ENCODE measurements at places on chromosomes 13 and 19.

DNA sequence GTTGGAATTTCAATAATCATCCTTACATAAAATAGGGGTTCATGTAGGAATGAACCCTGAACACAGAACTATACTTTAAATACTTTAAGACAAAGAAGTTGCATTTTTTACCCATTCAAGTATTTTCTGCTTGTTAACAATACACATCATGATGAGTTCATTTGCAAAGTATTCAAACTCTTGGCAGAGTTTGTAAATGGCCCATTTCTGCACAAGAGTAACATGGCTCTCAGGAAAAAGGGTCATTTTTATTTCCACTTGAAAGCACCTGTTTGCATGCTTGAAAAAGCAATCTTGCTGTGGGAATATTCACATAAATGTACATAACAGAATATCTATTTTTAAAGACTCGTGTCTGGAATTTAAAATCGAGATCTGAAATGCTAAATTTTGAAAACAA is 18.1 kb downstream of the ESD start:
- no peak for DNase-seq

GRCh38 chr13:100088273-100088643 is 635 bp upstream of the PCCA start:
- no peak for DNase-seq

DNA sequence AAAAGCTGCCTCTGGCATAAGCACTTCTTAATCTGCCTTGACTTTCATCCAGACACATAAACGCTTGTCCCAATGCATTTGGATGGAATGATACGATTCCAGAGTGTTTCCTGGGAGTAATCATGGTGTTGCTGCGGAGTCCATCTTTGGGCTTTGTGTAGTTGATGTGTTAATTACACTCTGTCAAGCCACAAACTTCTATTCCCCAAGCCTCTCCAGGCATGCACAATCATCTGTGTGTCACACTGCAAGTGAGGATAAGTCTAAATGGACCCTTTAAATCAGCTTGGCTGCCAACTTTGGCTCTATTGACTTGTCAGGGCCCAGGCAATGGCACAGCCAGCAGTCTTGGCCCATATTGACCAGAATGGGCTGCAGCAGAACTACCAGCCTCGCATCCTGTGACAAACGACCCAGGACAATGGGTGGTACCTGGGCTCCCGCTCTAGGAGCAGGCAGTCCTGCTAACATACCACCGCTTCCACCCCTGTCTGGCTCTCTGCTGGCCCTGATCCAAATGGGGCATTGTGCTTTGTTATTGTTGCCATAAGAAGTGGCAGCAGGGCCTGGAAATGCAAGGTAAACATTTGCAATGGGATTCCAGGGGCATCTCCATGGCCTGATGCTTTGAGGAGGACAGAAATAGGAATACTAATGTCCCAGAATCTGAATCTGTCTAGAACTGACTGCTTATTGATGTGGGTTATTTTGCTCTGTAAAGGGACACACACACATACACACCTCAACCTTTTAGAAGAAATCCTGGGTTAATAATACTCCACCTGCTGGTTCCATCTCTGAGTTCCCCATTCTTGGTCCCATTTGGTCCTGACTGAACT is 127.2 kb downstream of the DNAJC15 start:
- DNase-seq = no peak

GRCh38 chr13:69485991-69486592 is 621.5 kb upstream of the ATXN8OS start:
- no peak for DNase-seq

- no peak for DNase-seq
These were observed 1494.9 kb upstream of the MIR17HG start for GRCh38 chr13:89852570-89852969.

DNA sequence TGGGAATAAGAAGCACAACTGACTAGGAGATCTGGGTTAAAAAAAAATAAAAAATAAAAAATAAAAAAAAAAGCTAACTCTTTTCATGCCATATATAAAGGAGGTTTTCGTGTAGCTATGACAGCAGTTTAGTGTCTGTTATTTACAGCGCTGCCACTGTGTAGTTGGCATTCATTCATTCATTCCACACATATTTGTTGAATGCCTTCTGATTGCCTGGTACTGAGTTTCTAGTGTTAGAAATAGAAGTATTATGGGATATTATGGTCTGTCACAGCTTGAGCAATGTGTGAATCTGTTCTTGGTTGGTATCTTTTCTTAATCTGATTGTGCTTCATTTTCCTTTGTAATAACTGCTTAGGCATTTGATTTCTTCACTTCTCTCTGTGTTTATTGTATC is 237.4 kb downstream of the NBEA start:
- no peak for DNase-seq

GRCh38 chr13:87536899-87537298 is 134.3 kb upstream of the SLITRK5 start:
- DNase-seq = no peak

DNA sequence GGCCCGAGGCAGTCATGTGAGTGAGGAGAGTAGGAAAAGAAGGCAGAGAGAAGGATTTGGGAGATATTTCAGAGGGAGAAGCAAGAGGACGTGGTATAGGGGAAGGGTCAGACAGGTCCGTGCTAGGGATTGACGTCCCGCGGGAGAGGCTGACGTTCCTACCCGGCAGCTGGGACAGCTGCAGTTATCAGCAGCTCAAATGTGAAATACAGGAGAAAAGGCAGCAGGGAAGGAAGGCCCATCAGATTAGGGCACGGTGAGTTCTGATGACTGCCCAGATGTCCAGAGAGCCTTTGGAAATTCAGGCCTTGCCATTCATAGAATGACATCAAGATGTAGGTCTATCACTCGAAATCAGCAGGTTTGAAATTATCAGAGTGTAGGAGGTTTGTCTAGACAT is 88.4 kb downstream of the IRS2 start:
- DNase-seq = no peak

GRCh38 chr13:108126056-108126455 is 89.3 kb downstream of the LIG4 start:
- no peak for DNase-seq

DNA sequence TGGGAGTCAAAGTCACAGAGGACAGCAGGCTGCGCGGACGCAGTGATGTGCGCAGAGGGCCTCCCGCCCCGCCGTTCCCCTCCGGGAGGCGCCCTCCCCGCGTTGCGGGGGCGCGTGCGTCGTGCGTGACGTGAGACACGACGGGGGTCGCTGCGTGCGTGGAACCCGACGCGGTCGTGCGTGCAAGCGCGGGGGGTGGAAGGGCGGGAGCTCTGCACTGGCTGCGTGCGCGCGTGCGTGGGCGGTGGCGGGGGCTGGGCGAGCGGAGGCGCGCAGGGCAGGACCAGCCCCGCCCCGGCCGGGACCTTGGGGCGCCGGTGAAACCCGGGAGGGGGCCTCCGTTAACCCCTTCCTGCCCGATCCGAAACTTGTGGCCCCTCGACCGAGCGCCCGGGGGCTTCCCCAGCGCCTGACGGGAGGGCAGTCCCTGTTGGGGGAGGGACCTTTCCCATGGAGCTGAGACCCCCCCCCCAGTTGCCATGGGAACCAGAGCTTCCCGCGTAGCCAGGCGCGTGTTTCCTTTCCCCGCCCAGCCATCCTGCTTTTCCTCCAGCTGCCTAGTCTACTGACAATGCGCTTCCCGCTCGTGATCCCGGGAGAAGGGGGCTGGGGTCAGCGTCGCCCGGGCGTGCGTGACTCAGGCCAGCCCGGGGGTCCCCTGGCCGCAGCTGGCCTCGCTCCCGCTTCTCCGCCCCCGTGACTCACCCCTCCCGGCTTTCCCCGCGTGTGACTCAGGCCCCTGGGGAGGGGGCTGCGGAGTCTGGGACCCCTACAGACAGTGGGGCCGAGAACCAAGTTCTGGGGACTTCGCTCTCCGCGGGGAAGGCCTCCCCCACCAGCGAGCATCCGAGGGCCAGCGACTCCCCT is 7.3 kb upstream of the HOOK2 start:
- peak; percentile 89 for DNase-seq

DNA sequence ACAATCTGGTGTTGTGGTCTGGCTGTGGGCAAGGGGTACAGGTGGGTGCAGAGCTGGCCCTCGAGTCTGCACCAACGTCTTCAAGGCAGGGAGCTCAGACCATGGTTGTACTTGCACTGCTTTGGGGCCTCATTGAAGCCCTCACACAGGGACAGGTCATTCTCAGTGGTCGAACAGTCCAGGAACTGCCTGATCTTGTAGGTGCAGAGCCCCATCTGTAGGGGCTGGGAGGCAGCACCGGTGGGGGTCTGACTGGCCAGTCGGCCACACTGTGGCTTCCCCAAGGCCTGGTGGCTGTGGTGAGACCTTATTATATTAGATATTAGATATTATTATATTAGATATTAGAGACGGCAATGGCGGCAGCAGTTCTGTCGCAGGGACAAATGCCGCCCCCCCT is 14.0 kb downstream of the S1PR2 start:
- DNase-seq = peak; percentile 5

DNA sequence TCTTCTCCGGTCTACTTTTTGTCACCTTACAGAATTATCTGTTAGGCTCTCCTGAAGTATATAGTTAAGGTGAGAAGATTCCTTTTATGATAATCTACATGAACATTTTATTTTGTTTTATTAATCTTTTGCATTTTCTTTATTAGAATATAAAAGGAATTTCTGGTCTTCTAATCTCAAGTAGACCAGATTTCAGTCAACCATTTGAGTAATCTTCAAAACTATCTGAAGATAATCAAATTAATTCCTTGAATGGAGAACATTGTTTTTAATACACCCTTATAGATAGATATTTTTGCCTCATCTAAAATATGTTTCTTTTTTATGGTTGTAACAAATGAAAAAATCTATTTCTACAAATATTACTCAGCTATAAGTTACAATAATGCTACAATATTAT is 381.7 kb upstream of the PCDH20 start:
- no peak for DNase-seq

DNA sequence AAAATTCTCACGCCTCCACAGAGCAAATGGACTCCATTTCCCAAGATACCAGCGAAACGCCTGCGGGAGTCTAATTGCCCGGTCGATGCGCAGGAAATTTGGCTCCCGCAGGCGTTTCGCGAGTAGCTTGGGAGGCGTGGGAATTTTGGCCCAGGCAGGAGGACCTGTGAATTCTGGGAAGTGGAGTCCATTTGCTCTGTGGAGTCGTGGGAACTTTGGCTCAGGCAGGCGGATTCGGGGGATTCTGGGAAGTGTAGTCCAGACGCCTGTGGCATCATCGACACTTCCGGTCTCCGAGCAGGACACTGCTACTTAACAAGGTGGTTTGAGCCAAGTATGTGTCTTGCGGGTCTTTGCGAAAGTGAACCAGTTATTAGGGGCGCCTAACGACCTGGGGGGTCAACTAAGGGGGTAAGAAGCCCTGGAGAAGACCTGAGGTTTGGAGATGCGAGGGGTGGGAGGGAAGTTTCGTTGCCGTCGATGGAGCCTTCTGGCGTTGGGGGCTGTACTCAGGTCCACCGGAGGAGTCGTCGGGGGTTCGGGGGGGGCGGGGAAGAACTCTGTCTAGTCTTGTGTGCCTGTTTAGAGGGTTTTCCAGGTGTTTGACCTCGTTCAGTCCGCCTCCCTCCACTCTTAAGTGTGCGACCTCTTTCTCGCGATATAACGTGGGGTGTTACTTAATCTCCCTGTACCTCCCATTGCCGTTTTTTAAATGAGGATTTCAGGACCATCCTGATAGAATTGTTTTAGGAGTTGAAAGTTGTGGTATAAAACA is at the start of gene ZNF155:
ZNF155 (plus strand) TSS at position 277 of the 775 bp plus-strand sequence. CDS start 4,356 bp downstream, outside the sequence.
- peak; percentile 84 for DNase-seq

GRCh38 chr13:50222569-50223332 is 207.5 kb downstream of the KCNRG start:
- DNase-seq = no peak

GRCh38 chr13:100789025-100789424 is 114.4 kb upstream of the TMTC4 start:
- DNase-seq = no peak

DNA sequence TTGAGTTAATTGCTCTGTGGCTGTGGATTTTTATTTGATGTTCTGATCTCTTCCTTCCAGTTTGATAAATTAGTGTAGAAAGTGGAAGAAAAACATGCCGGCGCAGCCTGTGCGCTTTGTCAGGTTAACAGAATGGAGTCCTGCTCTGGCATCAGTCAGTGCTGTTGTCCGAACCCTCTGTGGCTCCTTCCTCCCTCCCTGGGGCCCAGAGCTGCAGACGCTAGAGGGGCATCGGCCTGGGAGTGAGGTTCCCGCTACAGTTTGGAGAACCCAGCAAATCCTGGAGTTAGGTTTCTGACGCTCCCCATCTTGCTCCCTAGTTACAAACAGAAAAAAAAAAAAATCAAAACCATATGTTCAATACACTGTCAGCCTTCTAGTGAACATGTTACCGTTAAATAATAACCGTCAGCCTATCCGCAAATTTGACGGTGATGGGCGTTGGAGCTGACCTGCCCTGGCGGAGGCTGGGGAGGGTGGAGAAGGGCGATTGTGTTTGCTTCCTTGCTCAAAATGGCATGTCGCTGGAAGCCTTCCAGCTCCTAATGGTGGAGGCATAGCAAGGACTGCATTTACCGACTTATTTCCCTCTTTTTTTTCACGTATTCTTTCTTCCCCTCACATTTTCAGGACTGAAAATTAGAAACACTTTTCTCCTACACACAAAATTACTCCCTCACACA is 13.6 kb downstream of the MBNL2 start:
- no peak for DNase-seq

DNA sequence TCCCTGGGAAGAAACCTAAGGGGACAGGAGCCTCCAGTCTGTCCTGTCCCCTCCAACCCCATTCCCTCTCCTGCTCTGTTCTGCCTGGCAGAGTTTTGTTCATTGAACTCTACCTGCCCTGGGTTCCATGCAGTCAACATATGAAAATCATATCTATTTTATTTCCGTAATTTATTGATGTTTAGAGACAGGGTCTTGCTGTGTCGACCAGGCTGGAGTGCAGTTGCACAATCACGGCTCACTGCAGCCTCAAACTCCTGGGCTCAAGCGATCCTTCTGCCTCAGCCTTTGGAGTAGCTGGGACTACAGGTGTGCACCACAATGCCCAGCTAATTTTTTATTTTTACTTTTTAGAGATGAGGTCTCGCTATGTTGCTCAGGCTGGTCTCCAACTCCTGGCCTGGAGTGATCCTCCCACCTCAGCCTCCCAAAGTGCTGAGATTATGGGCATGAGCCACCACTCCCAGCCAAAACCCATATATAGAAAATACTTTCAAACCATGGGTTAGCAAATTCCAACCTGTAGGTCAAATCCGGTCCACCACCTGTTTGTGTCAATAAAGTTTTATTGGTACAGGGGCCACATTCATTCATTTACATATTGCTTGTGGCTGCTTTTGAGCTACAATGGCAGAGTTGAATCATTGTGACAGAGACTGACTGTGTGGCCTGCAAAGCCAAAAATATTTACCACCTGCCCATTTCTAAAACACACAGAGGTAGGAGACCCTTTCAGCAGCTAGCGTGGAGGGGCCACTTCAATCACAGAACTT is 39.3 kb downstream of the FBN3 start:
- no peak for DNase-seq

Data from H7 (cell line).